Activated CD8-positive, alpha-beta memory T cell treated with anti-CD3 and anti-CD28 coated beads for 1 hour (primary cell): ENCODE measurements at places on chromosomes 2 and 18.

DNA sequence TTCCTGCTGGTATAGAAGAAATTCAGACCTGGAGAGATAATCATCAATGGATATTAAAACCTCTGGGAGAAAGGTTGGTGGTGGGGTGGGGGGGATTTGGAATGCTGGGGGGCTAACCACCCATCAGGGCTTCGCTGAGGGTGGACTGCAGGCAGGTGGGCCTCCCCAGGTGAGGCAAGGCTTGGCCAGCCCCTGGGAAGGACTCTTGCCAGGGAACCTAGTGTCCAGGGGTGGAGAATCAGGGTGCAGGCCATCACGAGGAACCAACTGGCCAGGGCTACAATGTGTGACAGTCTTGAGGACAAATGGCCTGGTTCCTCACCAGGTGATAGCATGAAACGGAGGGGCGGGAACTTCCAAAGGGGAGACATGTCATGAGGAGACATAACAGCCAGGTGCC is 11.8 kb downstream of the RAB11FIP5 start:
- DNase-seq, result no peak

GRCh38 chr18:76923485-76924085 is 101.2 kb downstream of the ZNF236 start:
- no peak for DNase-seq

- no peak for DNase-seq
Measured at GRCh38 chr18:35387152-35387571, 10.0 kb upstream of the ZNF396 start.

DNA sequence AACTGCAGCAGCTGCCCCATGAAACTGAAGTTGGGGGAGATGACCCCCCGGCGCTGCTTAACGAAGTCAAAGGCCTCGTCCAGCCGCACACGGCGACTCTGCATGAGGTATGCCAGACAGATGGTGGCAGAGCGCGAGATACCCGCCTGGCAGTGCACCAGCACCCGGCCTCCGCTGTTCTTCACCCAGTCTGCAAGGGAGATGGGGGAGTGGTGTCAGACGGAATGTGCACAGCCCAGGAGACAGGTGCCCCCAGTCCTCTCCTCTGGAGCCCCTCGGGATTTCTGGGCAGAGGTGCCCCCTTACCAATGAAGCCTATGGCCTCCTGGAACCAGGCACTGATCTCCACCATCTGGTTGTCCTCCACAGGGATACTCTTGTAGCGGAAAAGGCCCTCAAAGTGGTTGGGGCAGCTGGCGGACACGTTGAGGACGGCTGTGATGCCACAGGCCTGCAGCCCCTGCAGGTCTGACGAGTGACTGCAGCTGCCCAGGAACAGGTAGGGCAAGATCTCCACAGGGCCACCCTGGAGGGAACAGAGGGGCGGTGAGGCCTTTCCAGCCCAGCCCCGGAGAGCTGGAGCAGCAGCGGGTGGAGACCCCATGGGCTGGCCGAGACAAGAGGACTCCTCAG is 1.3 kb downstream of the DUSP2 start:
- no peak for DNase-seq

GRCh38 chr2:168930242-168930641 is 29.2 kb downstream of the G6PC2 start:
- DNase-seq, result no peak

DNA sequence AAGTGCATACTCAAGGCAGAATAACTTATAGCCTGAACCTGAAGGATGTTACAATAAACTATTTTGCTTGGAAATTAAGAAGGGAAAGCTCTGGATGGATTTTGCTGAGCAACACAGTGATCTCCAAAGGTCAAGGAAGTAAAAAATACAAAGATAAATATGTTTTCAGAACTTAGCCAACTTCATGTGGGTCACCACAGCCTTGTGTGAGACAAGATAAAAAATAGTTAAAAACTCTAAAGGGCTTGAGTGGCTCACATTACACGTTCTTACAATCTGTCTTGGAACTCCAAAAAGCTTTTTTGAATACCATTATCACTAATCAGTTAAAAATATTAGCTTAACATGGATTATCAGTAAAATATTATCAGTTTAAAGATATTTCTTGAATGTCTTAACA is 28.9 kb upstream of the MTX2 start:
- no peak for DNase-seq

DNA sequence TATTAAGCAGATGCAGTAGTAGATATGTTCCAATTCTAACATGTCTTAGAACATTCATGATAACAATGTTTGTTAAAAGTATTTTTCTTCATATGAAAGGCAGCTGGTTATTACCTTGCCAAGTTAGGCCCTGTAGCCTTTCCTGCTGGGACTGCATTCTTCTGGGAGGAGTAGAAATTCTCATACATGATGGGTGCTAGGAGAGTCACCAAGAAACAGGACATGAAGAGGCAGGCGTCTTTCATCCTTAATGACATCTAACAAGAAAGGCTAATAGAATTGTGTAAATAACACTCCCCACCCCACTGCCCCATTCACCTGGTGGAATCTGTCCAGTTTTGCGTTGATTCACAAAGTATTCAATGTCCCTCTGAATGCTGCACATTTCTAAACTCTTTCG is 24.7 kb upstream of the EPG5 start:
- no peak for DNase-seq

DNA sequence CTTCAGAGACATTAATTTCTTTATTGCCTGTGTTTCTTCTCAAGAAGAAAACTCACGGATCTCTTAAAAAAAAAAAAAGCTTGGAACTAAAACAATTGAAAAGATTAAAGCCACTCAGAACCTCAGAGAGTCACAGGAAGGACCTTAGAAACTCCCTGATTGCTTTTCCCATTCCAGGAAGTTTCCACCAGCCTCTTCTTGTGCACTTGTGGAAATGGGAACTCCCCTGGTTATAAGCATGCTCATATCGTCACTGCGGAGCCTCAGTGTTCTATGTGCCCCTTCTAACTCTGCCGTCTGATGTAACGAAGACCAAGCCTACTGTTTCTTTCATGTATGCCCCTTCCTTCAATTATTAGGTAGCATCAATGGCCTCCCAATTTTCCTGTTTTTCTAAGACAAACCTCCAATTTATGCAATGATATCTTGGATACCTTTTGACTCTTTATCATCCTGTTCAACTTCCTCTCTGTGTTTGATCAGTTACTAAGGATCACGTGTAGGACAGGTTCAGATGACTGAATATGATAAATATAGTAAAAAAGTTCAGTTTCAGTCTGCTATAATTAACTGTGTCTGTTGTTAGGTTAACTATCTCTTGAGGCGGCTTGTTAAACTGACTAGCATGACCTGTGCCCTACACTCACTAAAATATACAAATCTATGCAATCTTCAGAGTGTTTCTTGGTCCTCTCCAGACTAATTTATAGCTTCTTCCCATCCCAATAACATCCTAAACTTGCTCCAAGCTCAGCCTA is 593.7 kb upstream of the CHAC2 start:
- no peak for DNase-seq

DNA sequence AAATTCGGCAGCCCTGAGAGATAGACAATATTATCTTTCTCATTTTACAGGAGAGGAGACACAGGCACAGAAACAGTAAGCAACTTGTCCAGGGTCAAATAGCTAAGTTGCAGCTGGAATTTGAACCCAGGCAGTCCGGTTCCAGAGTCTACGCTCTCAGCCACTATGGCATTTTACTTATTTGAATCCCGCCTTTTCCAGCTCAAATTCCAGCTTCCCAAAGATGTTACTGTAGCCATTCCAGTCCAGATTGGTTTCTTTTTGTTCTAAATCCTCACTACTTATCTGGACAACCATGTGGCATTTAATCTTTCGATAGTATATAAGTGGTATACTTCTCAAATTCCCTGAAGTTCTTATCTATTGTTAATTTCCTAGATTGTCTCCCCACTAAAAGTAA is 125.7 kb downstream of the NBAS start:
- DNase-seq, result no peak

- DNase-seq, result no peak
Measured at GRCh38 chr2:61649021-61649420, 110.9 kb upstream of the XPO1 start.

DNA sequence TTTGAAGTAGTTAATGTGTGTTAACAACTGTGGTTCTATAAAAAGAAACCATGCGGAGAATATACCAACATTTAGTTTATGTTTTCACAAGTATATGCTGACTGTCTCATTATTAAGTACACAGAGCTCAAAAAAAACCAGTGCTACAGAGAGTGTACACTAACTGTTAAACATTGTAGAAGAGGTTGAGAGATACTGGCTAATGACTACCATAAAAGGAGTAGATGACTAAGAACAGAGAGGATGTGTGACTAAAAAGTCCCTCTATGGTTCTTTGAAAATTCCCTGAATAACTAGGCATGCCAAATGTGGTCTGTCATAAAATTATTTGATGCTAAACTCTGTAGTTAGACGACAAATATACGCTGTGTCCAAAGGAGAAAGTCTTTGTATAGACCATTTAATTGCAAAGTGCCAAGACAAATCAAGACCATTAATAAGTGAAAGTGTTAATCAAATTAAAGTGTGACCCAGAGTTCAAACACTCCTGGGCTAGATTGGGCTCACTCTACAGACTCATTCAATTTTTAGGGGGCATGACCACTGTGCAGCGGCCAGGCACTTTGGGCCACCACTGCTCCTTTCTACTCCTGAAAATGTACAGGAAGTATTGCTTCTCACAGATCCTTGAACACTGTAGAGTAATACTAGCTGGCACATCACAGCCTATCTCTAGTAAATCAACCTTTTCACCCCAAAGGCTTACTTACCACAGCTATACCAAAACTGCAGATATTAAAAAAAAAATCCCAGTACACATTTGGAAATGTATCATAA is 45.1 kb upstream of the SERTAD2 start:
- no peak for DNase-seq

- no peak for DNase-seq
Measured at GRCh38 chr18:58495634-58496033, 133.3 kb downstream of the ALPK2 start.

- DNase-seq, result no peak
Measured at GRCh38 chr18:22167471-22168241, 1.7 kb upstream of the GATA6 start.
